ENCODE measurements at places on chromosomes 16 and 17.

GRCh38 chr17:28682655-28683054 lies 20.6 kb downstream of the SUPT6H start:
- no peak for DNase-seq

DNA sequence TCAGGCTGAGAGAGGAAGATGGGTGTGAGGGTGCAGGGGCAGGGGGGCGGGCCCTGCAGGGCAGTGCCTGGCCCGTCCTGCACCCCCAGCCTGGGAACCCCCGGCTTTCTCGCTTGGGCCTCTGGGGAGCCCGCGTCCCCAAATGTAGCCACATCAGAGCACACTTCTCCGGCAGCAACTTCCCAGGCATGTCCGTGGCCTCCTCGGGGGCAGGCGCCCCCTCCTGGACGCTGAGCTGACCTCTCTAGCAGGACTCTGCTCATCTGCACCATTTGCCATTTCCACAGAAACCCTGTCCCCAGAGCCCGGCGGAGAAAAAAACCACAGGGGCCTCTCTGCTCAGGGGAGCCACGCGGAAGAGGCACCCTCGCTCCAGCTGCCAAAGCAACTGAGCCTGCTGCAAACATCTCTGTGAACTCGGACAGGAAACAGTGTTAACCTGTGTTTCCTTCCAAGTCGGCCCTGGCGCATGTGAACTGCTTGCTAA lies 63.4 kb downstream of the KLHDC4 start:
- DNase-seq = no peak

- no peak for DNase-seq
Observed at GRCh38 chr16:15396948-15397594, 1.5 kb downstream of the MPV17L start.

- no peak for DNase-seq
Observed at GRCh38 chr16:12057266-12057665, 80.7 kb downstream of the SNX29 start.

GRCh38 chr17:40103688-40104087 lies 3.3 kb upstream of the NR1D1 start:
- DNase-seq = no peak

- DNase-seq = no peak
Observed at GRCh38 chr16:66569827-66570405, 3.7 kb downstream of the CMTM1 start.

GRCh38 chr17:74444406-74444805 lies 12.5 kb downstream of the GPRC5C start:
- DNase-seq = no peak

DNA sequence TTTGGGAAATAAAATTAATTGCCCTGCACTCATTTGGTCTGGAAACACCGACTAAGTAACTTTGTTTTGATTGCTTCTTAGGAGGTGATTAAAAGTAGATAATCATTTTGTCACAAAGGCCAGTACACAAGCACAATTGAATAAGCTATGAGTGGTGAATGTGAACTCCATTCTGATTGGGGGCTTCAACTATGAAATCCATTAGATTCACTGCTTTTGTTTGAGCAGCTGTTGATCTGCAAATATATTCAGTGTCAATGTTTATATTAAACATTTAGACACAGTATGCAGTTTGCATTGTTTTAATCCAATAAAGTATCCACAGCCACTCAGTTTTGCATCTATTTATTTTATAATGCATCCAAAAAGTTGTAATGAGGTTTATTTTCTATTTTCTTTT lies 817.5 kb downstream of the CDH11 start:
- DNase-seq = no peak

GRCh38 chr16:87552772-87553573 lies 49.3 kb upstream of the JPH3 start:
- no peak for DNase-seq

GRCh38 chr17:27268394-27269085 lies 25.4 kb upstream of the WSB1 start:
- peak; percentile 6 for DNase-seq

- DNase-seq = no peak
Observed at GRCh38 chr17:57512258-57512657, 232.8 kb downstream of the CCDC182 start.

GRCh38 chr16:55699616-55700015 lies 43.8 kb downstream of the SLC6A2 start:
- DNase-seq = no peak

GRCh38 chr16:6573577-6573976 lies 759.1 kb upstream of the RBFOX1 start:
- no peak for DNase-seq

- DNase-seq = no peak
Observed at GRCh38 chr17:9332132-9332494, 243.5 kb downstream of the STX8 start.

- DNase-seq = no peak
Observed at GRCh38 chr16:8923199-8923598, 40.5 kb downstream of the USP7 start.

DNA sequence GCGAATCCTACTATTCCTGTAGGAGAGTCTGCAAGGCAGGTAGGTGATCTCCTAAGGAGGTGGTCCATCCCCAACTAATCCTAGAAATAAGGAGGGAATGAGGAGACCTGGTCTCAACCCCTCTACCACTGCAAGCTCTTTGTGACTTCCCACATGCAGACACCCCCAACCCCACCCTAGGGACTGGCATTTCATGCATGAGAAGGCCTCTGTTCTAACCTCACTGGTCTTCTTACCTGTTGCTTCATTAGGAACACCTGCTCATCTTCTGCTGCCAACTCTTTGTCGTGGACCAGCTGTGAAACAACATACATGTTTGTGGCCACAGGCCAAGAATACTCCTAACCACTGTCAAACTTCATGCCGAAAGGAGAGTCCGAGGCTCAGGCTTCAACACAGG lies 22.6 kb downstream of the DYNC1LI2 start:
- DNase-seq = peak; percentile 5
